Pulmonary artery endothelial cell (primary cell): ENCODE measurements at places on chromosomes 16 and 17. TPM values are rescaled to one million over a fixed set of nuclear protein-coding genes. Genes with fewer than 3 reads are reported as not detected.

DNA sequence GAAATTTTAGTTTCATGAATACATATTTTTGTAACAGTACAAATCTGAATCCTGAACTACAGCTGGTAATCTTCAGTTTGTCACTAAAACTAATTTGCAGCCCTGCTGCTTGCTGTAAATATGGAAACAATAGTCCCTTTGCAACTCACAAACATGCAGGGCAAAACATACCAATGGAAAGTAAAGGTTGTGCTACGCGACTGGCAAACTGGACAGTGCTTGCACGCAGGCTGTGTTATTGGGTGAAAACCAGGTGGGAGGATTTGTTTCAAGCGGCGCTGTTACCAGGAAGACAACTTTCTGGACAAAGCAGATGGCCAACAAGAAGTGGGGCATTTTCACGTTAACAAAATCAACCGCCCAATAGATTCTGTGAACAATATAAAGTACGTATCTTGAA lies 93.5 kb downstream of the CDYL2 start:
- no peak for DNase-seq

DNA sequence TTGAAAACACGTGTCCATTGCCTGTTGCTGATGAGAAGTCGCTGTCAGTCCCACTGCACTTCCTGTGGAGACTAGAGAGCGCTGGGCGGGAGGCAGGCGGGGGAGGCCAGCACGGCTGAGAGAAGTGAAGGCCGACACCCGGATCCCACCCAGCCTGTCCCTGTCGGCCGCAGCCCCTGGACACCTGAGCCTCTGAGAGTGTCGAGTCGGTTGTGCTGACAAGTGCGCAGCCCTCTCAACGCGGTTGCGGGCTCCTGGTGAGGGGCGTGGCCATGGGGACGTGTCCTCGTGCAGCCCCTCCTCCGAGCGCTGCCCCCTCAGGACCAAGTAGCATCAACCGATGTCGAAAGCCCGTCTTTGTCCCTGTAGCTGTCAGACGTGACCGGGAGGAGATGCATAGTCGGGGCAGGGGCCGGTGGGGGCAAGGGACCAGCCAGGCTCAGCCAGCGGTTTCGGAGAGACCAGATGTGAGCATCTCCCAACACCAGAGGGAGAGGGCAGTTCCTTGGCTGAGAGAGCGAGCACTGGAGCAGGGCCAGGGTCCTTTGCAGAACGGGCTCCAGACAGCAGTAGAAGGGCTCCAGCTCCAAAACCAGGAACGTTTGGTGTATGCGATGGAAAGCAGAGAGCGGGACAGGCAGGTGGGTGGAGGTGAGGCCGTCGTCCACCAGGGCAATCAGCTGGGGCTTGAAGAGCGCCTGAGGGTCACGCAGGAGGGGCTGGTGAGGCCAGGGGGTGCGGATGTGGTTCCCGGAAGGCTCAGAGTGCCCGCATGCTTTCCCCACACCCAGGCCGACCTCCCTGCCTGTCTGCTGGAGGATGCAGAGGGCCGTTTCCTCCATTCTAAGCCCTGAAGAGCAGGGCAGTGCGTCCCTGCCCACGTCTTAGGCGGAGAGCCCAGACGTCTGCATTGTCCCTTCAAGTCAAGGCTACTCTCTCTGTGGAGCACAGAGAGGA lies 43.3 kb upstream of the CHMP6 start:
- no peak for DNase-seq

DNA sequence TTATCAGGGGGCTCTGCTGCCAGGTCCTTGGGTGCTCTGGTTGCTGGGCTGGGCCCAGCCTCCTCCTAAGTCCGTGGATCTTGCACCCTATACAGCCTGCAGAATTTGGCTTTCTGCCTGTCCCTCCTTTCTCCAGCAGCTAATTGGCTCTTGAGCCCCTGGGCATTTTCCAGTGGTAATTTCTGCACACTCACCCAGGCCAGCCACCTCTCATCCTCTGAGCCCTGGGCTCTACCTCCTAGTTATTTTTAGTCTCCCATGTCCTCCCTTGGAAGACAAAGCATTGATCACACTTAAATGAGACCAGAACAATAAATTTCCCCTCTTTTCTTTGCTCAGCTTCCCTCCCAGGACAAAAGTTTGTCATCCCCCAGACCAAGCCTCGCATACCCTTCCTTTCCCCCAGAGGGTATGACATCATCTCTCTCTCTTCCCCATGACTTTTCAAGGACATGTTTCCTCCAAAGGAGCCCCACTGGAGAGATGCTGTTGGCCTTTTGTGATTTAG lies 38.1 kb downstream of the C17orf75 start:
- no peak for DNase-seq

DNA sequence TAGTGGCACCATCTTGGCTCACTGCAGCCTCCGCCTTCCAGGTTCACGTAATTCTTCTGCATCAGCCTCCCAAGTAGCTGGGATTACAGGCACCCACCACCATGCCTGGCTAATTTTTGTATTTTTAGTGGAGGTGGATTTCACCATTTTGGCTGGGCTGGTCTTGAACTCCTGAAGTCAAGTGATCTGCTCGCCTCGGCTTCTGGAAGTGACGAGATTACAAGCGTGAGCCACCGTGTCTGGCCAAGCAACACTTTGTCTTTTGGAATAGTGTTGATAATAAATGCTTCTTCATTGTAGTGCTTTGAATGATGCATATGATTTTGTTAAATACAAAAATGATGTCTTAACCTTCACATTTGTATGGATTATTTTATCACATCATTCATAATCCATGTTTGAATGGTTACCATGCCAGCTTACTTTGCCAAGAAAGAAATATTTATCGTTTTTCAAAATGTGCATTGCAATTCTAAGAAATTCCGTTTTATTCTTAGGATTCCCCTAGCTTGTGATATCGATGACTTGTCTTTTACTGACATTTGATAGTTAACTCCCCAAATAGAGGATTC lies 29.1 kb downstream of the USP10 start:
- DNase-seq = no peak

CMTM1 gene
- total RNA-seq = 2.9 and 4.8 TPM in 2 replicates

PNMT gene
- not detected in 2 replicates for total RNA-seq

TBC1D3C gene
- total RNA-seq = 0.39 TPM in 1 of 2 replicates, not detected in the other

DNA sequence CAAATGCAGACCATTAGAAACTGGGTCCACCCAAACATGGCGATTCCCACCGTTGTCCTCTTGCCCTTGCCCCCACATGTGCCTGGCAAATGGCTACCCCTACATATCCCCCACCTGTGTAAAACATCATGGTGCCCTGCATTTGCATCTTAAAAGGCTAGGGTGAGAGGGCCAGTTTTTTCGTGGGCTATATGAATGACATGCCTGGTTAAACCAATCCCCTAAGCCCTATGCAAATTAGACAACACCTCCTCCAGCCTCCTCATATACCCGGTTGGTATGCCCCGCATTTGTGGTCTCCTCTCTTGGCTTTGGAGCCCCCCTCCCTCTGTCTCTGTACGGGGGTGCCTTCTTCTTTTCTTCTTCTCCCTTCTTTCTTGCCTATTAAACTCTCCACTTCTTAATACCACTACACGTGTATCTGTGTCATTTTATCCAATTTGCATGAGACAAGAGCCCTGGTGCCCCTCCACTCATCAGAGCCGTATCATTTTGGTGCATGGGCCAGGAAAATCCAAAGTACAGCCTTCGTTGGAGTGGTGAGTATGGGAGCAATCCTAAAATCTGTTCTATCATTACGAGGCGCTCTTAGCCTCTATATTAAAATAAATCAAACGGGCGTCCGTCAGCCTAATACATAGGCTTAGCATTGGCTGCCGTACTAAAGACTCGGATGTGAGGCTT lies 30.1 kb downstream of the QPRT start:
- no peak for DNase-seq

GRCh38 chr16:2913603-2914002 lies 1.9 kb downstream of the FLYWCH1 start:
- DNase-seq = no peak

- no peak for DNase-seq
Observed at GRCh38 chr16:53545433-53545832, 42.4 kb upstream of the AKTIP start.
